Left kidney (tissue), 8 donors: ENCODE measurements at places on chromosomes 3 and 15.

DNA sequence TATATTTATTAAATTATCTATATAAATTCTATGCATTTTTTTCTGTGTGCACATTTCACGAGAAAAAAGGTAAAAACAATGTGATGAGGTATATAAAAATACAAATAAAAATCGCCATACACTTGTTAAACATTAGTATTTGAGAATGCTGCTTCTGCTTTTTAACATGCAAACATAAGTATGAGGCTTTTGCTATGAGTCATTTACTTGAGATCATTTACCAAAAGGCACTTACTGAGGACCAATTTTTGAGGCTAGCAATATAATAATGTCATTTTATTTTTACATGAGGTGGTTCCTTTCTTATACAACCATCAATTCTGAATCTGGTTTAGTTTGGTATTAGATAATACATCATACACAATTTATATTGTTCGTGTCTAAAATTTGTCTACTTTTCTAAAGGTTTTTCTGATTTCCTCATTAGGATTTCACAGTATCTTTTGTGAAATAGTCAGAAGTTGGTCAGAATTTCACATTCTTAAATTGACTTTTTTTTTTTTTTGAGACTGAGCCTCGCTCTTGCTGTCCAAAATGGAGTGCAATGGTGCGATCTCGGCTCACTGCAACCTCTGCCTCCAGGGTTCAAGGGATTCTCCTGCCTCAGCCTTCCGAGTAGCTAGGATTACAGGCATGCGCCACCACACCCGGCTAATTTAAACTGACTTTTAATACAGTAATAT is 25.6 kb downstream of the DCUN1D1 start:
- DNase-seq = no peak

DNA sequence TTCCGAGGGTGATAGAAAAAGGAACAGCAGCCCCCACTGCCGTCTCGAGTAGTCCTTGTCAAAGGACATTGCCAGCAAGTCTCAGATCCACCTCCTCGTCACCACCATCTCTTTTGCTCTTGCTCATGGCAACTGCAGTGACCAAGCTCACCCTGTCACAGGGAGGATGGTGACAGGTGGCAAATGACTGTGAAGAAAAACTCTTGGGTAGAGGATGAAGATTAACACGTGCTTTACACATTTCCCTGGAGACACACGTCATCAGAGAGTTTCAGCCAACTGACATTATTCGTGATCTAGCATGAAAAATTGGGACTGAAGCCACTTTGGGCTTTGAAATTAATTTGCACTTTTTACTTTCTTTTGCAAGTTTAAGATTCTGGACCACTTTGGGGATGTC is 174.3 kb downstream of the EBLN2 start:
- no peak for DNase-seq

DNA sequence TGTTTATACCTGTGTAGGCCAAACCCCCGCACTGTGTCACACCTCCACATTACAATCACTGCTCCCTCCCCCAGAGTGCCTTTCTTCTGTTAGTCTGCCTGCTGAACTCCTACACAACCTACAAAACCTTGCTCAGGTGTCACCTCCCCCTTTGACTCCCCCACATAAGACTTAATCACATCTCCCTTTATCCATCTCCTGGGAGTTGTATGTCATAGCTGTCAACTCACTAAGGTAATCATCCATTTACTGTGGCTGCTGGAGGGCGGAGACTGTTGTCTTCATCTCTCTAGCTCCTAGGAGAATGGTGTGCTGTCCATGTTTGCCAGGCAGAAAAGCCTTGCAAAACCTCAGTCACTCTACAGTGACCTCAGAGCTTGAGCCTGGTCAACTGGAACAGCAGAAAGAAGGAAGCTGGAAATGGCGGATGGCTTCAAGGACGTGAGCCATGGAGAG is 43.8 kb downstream of the ZNF710 start:
- no peak for DNase-seq

GRCh38 chr3:183308751-183309150 is 55.7 kb downstream of the B3GNT5 start:
- DNase-seq = no peak

GRCh38 chr3:112871735-112872134 is 25.1 kb upstream of the CD200R1L start:
- no peak for DNase-seq

GRCh38 chr3:119783883-119784282 is 2.0 kb downstream of the NR1I2 start:
- no peak for DNase-seq

GRCh38 chr15:53978253-53978906 is at the start of gene UNC13C:
UNC13C (plus strand) TSS chr15:53978441; CDS start chr15:54012904, 34,463 bp downstream.
- DNase-seq = peak; percentile 21

DNA sequence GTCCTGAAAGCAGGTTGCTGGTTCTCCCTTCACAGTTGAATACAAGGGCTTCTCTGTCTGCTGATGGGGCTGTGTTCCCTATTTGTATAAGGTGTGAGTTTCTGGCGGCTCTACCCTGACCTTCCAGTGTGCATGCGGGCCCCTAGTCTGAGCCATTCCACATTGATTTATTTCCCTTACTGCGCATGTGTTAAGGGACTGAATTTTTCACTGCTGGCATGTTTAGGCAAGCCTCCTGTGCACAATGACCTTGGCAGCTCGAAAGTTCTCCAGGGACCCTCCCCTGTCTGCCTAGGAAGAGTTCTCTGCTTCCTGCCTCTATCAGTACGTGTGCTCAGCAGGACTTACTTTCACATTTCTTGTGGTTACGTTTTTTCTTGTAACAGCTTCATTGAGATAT is 11.4 kb downstream of the TRAK1 start:
- DNase-seq = no peak

DNA sequence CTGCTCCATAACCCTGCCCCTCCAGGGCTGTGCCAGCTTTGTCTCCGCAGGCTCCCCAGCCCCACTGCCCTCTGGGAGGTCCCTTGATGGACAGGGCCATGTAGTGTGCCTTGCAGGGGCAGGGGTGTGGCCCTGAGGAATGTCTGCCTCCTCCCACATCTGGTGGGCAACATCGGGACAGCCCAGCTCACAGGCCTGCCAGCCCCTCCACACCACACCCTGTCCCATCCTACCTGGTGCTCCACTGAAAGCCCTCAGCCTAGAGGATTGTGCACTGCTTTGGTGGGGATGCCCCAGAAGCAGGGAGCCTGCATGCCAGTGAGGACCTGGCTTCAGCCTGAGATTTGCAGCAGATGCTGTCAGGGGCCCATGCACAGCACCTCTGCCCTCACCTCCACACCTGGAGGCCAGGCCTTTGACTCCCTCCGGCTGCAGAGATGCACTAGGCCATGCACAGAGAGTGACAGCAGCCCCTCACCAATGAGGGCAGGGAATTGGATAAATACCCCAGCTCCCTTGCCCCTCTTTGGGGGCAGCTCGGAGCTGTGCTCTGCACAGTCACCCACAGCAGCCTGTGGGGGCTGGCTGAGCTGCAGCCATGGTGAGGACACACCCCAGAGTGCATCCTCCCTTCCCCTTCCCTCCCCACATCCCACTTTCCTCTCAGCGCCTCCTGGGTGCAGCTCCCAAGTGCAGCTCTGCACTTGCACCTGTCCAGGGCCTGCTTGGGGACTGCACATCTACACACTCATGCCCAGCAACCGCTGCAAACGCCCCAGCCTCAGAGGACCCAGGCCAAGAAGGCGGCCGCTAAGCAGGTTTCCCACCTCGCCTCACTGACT is 2.7 kb downstream of the C3orf22 start:
- DNase-seq = no peak

GRCh38 chr3:84962415-84962814 is 3.6 kb downstream of the CADM2 start:
- no peak for DNase-seq

DNA sequence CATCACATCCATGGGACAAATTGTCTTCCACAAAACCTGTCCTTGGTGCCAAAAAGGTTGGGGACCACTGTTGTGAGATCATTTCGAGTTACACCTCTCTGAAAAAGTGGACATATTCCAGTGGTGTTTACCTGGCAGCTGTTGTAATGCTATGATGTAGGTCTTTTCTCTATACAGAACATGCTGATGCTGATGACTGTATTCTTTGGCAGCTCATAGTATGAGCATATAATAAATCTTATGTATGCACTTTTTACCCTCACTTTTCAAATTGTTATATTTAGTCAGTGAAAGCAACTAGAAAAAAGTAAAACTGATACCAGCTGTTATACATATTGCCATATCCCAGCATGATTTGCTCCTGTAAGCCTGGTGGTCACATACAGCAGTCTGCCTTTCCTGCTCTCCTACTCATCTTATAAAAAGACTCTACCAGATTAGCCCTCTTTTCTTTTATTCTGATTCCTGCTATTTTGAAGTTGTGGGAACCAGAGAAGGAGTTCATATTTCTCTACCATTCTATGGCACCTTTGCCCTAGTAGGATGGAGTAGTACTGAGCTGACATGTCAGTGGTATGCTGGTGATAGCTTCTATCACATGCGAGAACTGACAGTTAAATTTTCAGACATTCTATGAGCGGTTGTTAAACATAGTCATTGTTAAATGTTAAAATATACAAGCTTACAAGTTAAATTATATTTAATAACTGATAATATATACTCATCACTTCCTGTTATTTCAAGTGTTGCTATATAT is 128.7 kb downstream of the FNDC3B start:
- DNase-seq = no peak

- no peak for DNase-seq
Observed at GRCh38 chr3:89270201-89270600, 162.8 kb downstream of the EPHA3 start.

DNA sequence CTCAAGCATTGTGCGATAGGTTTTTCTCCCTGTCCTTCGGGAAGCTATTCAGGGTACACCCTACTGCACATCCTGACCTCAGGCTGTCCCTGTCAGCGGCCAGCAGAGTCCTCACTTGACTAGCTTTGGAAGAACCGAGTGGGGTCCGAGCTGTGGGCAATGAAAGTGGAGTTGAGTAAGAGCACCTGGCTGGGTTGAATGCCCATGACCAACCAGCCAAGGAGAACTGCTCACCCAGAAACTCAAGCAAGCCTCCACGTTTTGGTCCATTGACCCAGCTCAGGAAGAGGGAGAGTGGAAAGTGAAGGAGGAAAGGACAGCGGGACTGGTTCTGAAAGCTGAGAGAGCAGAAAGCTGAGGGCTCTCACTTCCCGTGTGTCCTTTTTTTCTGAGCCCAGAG is 36.0 kb upstream of the HDGFL3 start:
- no peak for DNase-seq

GRCh38 chr15:40932649-40933516 is 3.7 kb downstream of the DLL4 start:
- no peak for DNase-seq

GRCh38 chr15:55820043-55820442 is 77.1 kb upstream of the PRTG start:
- DNase-seq = no peak

GRCh38 chr15:92087211-92087610 is 233.7 kb downstream of the SLCO3A1 start:
- DNase-seq = no peak

- DNase-seq = no peak
Observed at GRCh38 chr3:110946810-110947209, 124.8 kb upstream of the NECTIN3 start.

DNA sequence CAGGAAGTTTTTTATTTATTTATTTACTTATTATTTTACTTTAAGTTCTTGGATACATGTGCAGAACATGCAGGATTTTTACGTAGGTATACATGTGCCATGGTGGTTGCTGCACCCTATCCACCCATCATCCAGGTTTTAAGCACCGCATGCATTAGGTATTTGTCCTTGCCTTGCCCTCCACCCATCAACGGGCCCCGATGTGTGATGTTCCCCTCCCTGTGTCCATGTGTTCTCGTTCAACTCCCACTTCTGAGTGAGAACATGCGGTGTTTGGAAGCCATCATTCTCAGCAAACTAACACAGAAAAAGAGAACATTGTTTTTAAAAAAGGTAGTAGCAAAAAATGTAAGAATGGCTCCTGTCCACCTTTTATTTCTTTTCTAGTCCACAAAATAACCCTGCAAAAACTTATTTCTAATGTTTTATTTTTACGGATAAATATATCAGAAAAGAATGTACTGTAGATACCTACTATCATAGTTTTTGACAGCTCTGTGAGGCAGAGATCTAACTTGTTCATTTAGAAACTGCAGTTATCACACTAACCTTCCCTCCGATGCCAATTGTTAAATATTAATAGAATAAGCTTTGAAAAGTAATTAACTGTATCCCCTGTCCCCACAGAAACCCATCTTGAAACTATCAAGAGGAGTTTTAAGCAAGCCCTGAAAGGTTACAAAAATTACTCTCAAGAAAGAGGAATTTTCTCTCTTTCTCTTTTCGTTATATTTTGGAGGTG is 189.2 kb downstream of the LPP start:
- no peak for DNase-seq

DNA sequence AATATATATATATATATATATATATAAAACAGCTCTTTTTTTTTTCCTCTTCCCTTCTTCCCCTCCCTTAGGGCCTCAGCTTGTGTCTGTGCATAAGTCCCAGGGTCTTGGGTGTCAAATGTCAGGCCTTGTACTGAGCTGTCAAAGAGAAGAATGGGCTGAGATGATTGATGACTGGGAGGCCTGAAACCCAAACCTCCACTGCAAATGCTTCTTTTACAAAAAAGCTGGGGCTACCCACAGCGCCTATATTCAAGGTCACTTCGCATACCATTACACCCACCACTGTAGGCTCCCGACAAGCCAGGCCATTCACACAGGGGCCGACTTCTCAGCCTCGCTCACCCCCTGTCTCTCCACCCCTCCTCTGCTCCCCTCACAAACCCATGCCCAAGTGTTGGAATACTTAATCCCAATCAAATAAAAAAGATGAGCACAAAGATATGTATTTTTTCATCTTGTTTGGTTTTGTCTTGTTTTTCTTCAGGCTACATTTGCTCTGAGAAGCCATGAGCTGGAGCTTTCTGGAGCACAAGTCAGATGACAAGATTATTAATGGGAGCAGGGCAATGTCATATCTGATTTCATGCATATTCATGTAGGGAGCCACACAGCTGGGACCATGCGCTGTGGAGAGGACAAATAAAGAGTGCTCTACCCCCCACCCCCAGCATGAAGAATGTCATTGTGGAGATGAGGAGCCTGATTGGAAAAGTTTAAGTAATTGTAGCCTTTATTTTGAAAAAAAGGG is 614.4 kb upstream of the NR2F2 start:
- peak; percentile 73 for DNase-seq
